Smooth muscle cell of the umbilical artery (primary cell): ENCODE measurements at places on chromosomes 11 and 22. TPM values are rescaled to one million over a fixed set of nuclear protein-coding genes. Genes with fewer than 3 reads are reported as not detected.

The OR52I1 gene
- not detected in 2 replicates for total RNA-seq

The SYT7 gene
- 0.59 and 11.1 TPM in 2 replicates for total RNA-seq

The HBG2 gene
- total RNA-seq, result not detected in 2 replicates

The GLYATL2 gene
- 0.97 and 1.8 TPM in 2 replicates for total RNA-seq

The KCNK7 gene
- total RNA-seq, result 0.09 and 0.30 TPM in 2 replicates

The NPAS4 gene
- not detected in 2 replicates for total RNA-seq

The MICALL1 gene
- 23.2 and 51.8 TPM in 2 replicates for total RNA-seq

The CHCHD10 gene
- 3.0 and 4.3 TPM in 2 replicates for total RNA-seq

The SLC17A6 gene
- total RNA-seq, result not detected in 2 replicates

The OR1S2 gene
- not detected in 2 replicates for total RNA-seq

The INS gene
- total RNA-seq, result not detected in 2 replicates

The TMPRSS5 gene
- 0.09 TPM in 1 of 2 replicates, not detected in the other for total RNA-seq

The TRIM48 gene
- total RNA-seq, result not detected in 2 replicates

The OR5P2 gene
- total RNA-seq, result not detected in 2 replicates

The ROBO4 gene
- total RNA-seq, result 0.30 and 0.46 TPM in 2 replicates
